Large intestine (tissue), 12 donors: ENCODE measurements at places on chromosomes 3 and 15.

DNA sequence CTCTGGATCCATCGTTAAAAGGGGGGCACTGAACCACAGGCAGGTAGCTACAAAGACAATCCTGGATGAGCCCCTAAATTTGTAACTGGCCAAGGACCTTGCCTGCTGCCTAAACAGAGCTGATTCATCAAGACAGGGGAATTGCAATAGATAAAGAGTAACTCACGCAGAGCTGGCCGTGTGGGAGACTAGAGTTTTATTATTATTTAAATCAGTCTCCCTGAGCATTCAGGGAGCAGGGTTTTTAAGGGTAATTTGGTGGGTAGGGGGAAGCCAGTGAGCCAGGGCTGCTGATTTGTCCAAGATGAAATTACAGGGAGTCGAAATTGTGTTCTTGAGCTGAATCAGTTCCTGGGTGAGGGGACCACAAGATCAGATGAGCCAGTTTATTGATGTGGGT lies 885.1 kb upstream of the CADM2 start:
- no peak for DNase-seq

- no peak for DNase-seq
Measured at GRCh38 chr3:188184160-188184559, 30.2 kb downstream of the LPP start.

- no peak for DNase-seq
Measured at GRCh38 chr3:74599564-74599963, 14.9 kb downstream of the CNTN3 start.

- DNase-seq = no peak
Measured at GRCh38 chr15:69060041-69060481, 45.6 kb downstream of the NOX5 start.

DNA sequence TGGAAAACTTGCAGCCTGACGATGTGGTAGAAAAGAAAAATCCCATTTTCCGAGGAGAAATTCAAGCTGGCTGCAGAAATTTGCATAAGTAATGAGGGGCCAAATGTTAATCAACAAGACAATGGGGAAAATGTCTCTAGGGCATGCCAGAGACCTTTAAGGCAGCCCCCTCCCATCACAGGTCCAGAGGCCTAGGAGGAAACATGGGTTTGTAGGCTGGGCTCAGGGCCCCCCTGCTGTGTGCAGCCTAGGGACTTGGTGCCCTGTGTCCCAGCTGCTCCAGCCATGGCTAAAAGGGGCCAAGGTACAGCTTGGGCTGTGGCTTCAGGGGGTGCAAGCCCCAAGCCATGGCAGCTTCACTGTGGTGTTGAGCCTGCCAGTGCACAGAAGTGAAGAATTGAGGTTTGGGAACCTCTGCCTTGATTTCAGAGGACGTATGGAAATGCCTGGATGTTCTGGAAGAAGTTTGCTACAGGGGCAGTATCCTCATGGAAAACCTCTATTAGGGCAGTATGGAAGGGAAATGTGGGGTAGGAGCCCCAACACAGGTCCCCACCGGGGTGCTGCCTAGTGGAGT lies 75.9 kb upstream of the CADPS start:
- DNase-seq = no peak

GRCh38 chr3:52317208-52318000 lies 1.3 kb downstream of the DNAH1 start:
- DNase-seq = peak; percentile 73
